ENCODE measurements at places on chromosomes 6 and 20.

- DNase-seq = no peak
These were observed 187.6 kb downstream of the CLIC5 start for GRCh38 chr6:45827952-45828530.

DNA sequence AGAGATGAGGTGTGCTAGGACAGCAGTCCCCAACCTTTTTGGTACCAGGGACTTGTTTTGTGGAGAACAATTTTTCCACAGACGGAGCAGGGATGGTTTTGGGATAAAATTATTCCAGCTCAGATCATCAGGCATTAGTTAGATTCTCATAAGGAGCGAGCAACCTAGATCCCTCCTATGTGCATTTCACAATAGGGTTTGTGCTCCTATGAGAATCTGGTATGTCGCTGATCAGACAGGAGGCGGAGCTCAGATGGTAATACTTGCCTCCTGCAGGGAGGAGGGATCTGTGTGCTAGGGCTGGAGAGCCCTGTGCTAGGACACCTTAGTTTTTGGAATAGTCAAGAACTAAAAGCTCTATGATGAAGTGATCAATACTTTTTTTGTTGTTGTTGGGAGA is 2.5 kb downstream of the SMIM13 start:
- DNase-seq = peak; percentile 68

- no peak for DNase-seq
These were observed 50.7 kb downstream of the EZR start for GRCh38 chr6:158768436-158768835.

- DNase-seq = no peak
These were observed 59.3 kb downstream of the GRM4 start for GRCh38 chr6:34086558-34086957.

GRCh38 chr6:12546410-12547002 is 170.1 kb upstream of the PHACTR1 start:
- DNase-seq = no peak

- no peak for DNase-seq
These were observed 2.0 kb downstream of the COL19A1 start for GRCh38 chr6:69868252-69868804.

DNA sequence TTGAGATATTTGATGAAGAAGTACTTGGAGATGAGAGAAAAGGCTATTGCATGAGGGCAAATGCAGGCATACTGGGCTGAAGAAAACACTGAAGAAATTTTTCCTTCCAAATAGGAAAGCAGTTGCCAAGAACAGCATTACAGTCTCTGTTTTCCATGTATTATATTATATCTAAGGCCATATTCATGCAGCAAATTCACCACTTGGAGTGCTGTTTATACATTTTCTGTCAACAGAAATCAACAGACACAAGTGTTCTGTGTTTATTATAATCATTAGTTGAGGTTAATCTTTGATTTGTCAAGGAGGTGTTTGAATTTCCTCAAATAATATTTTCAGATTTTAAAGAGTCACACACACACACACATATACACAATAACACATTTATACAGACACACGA is 268.8 kb upstream of the PLCB4 start:
- DNase-seq = no peak

DNA sequence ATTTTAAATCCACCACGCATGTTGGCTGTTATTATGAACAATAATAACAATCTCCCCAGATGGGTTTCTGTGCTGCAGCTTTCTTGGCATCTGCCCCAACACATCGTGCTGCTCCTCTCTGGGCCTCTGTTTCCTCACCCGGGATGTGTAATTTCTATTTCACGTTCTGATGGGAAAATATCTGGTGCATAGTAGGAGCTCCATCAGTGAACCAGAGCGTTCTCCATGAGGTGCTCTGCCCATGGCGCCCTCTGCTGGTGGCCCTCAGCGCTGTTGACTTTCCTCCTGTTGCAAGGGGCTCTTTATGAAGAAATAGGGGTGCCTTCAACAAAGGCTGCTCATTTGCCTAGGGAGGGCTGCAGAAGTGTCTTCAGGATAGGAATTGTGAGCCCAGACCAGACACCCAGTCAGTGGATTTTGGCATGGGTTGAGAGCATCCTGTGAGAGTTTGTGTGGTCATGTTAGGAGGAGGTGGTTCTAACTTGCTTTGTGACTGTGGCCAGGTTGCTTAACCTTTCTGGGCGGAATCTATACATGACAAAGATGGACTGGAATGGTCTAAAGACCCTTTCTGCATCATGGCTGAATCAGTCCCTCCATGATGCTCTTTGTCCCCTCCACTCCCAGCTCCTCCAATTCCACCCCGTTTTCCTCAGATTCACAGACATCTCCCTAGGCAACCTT is 8.1 kb downstream of the SCRT2 start:
- DNase-seq = peak; percentile 22

- DNase-seq = no peak
These were observed 126.1 kb downstream of the TBX18 start for GRCh38 chr6:84638286-84638685.

DNA sequence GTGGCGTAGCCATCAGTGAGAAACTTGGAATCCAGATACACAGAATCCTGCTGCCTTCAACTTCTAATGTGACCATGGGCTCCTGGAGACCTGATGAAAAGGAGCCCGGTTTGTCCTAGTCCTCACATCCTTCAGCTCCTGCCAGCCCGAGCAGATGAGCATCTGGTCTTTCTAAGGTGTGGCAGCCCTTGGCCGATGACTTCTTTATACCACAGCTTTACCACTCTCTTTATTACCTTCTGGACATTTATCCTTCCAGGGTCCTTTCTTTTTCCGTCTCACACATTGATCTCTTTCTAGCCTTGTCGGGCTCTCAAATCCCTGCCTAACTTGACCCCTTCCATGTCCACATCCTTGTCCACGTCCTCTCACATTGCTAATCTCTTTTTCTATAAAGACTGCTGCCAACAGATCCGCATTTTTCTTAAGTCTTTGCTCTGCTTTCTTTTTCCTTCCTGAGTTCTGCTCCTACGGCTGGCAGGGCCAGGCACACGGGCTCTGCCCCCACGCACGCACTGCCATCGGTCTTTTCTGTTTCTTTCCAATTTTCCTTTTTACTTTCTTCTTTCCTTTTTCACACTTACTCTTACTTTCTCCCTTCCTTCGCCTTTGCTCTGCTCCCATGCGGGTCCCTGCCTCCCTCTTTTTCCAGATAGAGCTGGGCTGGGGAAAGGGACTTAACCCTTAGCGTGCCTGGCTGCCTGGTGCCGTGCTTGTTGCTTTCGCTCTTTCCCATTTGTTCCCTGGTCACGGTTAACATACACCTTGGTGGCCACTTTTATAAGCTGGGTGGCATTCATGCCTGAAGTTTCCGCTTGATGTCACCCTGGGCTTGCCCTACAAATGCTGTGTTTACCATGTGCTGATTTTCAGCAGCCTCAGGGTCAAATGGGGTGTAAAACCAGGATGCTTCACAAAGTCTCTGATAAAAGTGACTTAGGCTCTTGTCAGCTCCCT is 9.4 kb upstream of the GMPR start:
- no peak for DNase-seq

DNA sequence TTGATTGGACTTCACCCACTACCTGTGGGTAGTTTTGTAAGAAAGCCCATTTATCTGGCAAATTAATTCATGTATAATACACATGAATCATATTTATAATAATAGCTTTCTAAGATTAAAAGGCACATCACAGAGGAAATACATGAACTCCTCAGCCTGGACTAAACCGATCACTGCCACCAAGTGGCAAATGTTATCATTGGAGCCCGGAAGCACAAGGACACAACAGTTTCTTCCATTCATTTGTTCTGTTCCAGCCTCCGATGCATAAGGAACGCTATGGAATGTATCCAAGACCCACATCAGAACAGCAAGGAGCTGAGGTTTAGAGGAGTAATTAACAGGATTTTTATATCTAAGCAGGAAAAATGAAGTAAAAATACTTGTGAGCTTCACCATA is 13.9 kb upstream of the IPCEF1 start:
- peak; percentile 62 for DNase-seq

DNA sequence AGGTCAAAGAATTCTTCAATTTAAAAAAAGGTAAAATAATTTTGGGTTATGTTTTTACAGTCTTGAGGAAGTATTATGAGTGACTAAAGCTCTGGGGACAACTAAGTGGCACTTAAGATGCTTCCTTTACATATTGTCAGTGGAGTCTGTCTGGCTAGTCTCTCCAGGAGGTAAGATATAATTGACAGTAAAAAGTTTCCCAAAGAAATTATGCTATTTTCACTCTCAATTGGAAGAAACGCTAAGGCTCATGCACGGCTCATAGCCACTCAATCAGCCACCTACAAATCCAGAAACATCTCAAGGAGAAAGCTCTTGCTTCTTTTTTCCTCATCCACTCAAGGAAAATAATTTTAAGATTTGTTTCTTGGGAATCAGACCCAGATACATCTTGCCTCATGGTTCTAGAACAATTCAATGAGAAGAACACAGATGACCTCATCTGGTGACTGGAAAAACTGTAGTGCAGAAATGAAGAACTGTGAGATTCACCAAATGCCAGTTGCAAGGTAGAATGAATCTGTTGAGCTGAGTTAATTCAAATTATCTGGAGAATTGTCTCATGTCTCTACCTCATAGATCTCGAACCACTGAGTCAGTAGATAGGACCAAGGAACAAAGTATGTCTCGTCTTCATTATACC is 252.9 kb downstream of the TPBG start:
- no peak for DNase-seq

GRCh38 chr6:73817253-73817652 is 121.2 kb downstream of the CD109 start:
- no peak for DNase-seq

- DNase-seq = no peak
These were observed 89.8 kb downstream of the ATRN start for GRCh38 chr20:3560578-3560977.

DNA sequence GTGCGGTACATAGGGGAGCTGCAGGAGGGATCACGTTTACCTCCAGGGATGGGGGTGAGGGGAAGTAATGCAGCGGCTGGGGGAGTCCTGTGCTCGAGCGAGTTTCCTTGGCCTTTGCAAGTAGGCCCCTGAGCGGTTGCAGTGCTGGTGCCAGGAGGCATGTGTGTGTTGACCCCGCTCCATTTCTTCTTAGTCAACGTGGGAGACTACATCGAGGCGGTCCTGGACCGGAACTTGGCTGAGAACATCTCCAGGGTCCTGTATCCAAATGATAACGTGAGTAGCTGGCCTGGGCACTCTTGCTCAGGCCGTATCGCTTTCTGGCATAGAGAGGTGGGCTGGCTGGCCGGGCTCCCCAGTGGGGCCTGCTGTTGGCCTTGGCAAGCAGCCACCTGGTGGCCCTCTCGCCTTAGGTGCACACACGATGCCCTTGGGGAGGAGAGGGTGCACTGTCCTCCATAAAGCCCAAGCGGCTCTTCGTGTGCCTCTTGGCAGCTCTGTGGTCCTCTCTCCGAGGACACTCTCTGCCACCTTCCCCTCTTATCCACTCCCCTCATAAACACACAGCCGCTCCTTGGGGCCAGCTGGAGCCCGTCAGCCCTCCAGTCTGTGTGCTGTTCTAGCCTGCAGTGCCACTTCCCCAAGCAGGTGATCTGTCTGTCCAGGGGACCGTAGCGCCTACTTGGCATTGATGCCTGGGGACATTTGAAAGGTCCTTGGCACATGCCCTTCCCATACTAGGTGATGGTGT is 29.3 kb downstream of the PYGB start:
- DNase-seq = no peak

GRCh38 chr20:57255183-57255582 is 11.3 kb downstream of the BMP7 start:
- no peak for DNase-seq

DNA sequence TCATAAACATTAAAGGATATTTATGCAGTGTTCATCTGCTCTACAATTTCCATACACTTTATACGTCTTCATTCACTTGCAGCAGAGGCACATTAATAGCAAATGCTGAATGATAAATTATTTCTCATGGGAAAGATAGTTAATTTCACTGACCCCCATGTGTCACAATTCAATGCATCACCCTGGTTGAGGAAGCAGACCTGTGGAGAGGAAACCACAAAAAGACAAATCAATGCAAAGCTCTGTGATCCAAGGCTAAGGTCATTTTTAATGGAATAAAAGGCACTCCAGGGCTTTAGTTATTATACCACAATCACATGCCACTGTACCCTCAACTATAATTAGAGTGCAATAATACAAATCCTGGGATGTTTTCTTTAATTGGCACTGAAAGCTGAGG is 40.3 kb upstream of the TENT5A start:
- DNase-seq = peak; percentile 39

- DNase-seq = no peak
These were observed 38.2 kb downstream of the MYLIP start for GRCh38 chr6:16166871-16167608.

DNA sequence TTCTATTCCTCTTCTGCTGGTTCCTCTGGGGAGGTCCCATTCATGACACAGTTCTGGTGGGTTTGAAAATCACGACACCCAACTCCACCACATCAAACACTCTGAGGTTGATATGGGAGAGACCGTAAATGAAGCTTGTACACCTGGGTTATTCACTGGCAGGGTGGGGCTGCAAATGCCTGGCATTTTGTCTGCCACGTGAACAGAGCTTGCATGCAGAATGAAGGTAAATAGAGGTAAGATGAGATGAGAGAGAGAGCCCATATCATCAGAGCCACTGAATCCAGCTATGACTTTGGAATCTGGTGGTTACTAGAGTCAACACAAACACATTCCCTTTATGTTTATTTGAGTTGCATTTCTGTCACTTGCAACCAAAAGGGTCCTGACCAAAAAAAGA is 97.4 kb downstream of the BANF2 start:
- DNase-seq = no peak

GRCh38 chr20:61582196-61582923 is 330.3 kb downstream of the CDH4 start:
- DNase-seq = no peak

- DNase-seq = peak; percentile 32
These were observed 179.7 kb upstream of the MYLIP start for GRCh38 chr6:15948930-15949900.

DNA sequence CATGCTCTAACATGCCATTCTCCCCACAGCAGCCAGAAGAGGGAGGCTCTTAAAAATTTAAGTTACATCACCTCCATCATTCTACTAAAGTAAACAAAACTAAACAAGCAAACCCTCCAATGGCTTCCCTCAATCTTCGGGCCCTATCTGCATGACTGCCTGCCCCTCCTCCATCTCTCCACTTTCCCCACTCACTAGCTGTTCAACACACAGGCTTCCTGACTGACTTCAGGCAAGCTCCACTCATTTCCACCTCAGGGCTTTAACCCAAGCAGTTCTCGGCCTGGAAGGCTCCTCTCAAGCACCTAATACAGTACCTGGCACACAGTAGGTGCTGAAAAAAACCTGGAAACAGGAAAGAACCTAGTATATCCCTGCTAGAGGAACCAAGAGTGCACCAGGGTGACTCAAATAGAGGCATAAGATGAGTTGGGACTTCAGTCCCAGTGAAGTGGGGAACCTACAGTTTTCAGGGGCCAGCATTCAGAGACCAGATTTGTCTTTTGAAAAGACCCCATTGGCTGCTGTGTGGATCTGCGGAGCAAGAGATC is 2.8 kb downstream of the AHCY start:
- no peak for DNase-seq

DNA sequence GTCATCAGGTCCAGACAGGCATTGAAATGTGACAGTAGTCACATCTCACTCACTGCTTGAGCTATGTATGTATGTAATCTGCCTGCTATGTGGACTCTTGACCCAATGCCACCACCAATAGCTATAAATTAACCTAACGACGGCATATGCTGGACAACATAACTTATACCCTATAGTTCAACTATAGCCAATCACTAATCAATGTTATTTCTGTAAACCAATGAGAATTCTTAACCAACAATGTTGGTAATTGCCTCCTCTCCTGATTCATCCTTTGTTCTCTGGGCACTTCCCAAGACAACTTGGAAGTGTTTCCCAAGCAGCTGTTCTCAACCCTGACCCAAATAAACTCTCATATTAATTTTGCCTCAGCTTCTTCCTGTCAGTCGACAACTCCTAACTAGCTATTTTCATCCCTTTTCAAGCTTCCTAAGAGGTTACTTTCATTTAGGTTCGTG is 24.1 kb upstream of the SERPINB1 start:
- no peak for DNase-seq

Data from fibroblast of skin of right biceps (primary cell).